Activated naive CD4-positive, alpha-beta T cell treated with Interleukin-2 at 50 U/mL for 16 hours (primary cell): ENCODE measurements at places on chromosomes 2 and 18.

- DNase-seq, result no peak
These were observed 471.3 kb downstream of the ZEB2 start for GRCh38 chr2:144048631-144049060.

- no peak for DNase-seq
These were observed 1.0 kb downstream of the HOXD12 start for GRCh38 chr2:176100547-176101140.

- DNase-seq, result no peak
These were observed 21.2 kb downstream of the GRB14 start for GRCh38 chr2:164599954-164600589.

DNA sequence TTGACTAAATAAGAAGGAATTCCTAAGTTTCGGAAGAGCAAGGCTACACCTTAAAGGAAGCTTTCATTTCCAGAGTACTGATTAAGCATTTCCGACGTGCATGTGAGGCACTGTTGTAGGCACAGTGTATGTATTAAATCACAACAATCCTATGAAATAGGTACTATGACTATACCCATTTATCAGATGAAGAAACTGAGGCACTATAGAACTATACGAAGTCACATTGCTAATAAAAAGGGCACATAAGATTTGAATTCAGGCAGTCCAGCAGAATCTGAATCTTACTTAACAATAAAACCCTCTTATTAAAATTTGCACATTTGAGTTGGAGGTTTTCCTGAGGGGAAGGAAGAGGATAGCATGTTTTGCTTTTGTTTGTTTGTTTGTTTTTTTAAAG, 243.5 kb upstream of the FANCL start:
- no peak for DNase-seq

DNA sequence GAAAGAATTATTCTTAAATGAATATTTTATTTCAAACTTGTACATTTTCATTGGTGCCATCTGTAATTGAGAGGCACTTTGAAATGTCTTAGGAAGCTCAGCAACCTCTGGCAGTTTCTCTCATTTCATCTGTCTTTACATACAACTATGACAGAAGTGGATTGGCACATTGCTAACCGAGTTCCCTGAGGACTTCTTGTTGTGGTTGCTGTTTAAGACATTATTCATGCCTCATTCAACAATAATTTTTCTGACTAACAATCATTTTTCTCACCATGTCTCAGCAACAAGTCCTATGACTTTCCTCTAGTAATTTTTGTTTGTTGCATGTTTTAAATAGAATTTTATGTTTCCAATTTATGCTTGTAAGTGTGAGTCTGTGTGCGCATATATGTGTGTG, 284.0 kb upstream of the CWC22 start:
- no peak for DNase-seq

- no peak for DNase-seq
These were observed 38.8 kb downstream of the DYSF start for GRCh38 chr2:71492112-71492511.

DNA sequence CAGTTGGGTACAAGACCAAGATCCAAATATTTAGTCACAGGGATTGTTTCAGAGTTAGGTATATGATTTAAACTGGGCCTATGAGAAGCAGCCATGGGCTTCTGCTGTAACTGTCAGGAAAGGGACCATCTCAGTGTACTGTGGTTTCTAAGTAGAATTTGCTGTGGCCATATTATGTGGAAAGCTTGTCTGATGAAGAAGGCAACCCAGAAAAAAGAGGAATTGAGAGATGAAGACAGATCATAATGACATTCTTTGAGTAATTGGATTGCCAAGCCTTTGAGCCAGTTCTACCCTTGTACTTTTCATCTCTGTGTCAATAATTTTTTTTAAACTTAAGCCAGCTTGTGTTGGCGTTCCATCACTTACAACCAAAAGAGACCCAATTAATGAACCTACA, 259.6 kb downstream of the NUP35 start:
- DNase-seq, result no peak

- no peak for DNase-seq
These were observed 101.9 kb upstream of the CTDP1 start for GRCh38 chr18:79577451-79578395.

GRCh38 chr18:10771053-10771709, 245.4 kb downstream of the NAPG start:
- DNase-seq, result no peak

GRCh38 chr2:104638190-104638858, 215.6 kb upstream of the POU3F3 start:
- DNase-seq, result no peak

GRCh38 chr2:192151853-192152252, 42.9 kb downstream of the TMEFF2 start:
- DNase-seq, result no peak

DNA sequence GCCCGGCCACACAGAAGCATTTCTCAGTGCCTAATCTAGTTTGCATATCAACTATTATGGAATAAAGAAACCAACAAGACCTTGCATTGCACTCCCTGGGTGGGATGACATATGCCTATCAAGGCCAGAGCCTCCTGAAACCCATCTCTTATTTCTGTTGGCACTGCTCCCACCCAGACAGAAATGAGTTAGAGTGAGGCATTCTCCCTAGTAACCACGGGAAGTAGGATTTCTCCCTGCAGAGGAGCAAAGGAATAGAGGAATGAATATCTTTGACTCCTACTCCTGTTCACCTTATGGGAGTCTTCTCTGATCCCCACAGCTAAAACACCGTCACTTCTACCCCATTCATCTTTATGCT, 24.2 kb upstream of the SCYGR1 start:
- DNase-seq, result no peak

DNA sequence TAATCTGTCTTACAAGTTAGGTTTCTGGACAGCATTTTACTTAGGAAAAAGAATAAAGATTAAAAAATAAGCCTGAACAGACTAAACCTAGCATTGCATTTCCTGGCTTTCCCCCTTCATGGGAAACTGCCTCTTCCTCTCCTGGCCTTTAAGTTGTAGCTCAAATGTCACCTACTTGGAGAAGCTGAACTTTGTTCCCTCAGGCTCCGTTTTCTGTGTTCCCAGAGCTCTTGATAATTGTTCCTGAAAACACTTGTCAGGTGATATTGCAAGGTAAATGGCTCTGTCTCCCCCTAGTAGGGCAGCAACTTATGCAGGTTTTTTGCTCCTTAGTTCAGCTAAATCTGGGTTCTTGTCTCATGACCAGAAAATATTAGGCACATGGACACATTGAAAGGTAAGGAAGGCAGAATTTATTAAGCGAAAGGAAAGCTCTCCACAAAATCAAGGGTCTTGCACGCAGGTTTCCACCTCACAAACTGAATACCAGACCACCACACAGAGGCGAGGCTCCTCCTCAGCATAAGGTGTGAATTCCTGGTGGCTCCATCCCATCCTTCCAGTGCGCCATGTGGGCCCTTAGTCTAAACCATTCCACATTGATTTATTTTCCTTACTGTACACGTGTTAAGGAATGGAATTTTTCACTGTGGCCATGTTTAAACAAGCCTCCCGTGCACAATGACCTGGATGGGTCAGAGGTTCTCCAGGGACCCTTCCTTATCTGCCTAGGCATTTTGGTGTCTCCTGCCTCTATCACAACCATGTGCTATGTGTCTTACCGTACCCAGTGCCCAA, 229.3 kb downstream of the HNMT start:
- no peak for DNase-seq
